Caki2 (cell line): ENCODE measurements at places on chromosomes 11 and 22.
A peak's percentile ranks its signal among the peaks of the same experiment; 100 is the strongest.

DNA sequence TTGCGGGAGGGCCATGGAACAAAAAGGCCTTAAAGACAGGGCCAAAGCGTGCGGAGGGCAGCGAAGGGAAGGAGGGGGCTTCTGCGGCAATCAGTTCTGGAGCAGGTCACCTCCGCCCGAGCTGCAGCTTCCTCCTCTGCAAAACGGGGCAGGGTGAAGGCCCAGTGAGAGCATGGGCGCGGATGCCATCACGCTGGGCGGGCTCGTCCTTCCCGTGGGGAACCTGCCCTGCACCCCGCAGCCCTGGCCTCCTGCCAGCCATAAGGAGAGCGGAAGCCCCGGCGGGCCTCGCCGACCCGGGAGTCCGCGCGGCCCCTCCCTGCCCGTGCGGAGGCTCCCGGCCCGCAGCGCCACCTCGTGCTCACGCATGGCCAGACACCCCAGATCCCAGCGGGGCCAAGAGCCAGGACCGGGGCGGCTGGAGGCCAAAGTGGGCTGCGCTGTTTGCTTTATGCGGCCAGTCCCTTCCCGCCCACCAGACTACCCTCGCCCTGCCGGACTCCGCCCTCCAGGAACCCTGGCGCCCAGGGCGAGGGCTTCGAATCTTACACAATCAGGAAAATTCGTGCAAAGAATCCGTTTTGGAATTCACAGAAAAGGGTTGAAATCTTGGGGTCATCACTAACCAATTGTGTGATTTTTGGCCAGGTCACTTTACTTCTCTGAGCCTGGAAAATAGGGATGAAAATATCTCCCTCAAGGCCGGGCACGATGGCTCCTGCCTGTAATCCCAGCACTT lies 16.1 kb downstream of the TSKU start:
- peak; percentile 72 for DNase-seq

GRCh38 chr22:44743247-44743646 lies 9.1 kb upstream of the ARHGAP8 start:
- DNase-seq: no peak

DNA sequence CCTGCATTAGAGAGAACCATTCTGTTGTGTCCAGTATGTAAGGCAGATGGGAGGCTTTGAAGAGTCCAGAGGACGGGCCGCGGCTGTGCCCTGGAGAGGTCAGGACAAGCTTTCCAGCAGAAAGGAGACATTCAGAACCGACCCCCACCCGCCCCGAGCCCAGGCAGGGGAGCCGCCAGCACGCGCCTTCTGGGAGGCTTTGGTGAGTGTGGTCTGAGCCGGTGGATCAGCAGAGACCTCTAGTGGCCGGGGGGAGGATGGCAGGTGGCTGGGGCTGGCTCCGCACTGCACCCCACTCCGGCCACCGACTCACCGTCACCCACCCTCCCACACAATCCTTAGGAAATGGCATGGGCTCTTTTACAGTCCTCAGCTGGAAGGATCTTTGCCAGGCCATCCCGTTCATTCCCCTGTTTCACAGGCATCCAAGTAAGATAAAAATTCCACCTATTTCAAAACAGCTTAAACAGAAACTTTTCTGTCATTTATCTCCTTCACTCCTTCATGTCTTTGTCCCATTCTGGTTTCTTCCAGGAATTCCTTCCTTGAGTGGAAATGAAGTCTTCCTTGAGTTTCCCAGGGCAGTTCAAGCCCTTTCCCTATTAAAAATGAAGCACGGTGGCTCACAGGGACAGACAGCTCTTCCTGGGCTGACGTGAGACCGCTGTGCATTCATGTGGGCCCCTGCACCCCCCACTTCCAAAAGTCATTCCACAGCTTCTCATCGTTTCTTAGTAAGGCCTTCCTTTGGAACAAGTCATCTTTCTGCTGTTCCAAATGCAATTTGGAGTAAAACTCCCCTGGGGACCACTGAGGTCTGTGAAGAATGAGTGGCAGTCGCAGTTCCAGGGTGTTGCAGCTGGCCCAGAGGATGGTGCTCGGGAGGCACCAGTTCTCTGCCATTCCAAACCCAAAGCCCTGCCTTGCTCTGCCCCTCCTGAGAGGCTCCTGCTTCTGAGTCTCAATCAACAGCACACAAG lies 91.0 kb downstream of the FEZ1 start:
- no peak for DNase-seq

GRCh38 chr11:28743061-28743550 lies 634.9 kb downstream of the METTL15 start:
- no peak for DNase-seq

DNA sequence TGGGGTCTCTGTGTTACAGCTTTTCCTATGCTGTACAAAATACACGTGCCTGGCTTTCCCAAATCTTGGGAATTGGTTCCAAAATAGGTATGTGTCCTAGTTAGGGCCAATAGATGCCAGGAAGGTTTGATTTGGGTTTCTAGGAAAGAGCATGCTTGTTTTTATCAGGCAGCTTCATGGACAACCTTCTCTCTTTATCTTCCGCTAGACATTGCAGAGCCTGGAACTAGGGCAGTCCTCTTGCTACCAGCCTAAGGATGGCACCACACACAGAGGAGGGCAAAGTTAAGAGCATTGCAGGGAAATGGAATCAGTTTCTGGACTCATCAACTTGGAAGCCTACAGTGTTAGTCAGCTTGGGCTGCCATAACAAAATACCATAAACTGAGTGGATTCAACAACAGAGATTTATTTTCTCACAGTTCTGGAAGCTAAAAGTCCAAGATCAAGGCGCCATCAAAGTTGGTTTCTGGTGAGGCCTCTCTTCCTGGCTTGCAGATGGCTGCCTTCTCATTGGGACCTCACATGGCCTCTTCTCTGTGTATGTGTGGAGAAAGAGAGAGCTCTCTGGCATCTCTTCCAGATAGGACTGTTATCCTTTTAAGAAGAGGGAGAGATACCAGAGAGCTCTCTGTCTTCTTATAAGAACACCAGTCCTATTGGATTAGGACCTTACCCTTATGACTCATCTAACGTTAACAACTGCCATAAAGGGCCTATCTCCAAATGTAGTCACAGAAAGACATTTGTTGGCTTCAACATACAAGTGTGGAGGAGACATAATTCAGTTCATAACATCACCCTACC lies 27.3 kb upstream of the CREB3L1 start:
- DNase-seq: no peak

- DNase-seq: no peak
Measured at GRCh38 chr11:131800452-131800851, 430.0 kb downstream of the NTM start.

- DNase-seq: no peak
Measured at GRCh38 chr11:126090452-126090851, 27.8 kb upstream of the CDON start.
